Progenitor cell of endocrine pancreas (in vitro differentiated cells): ENCODE measurements at places on chromosomes 12 and 14. TPM values are rescaled to one million over a fixed set of nuclear protein-coding genes. Genes with fewer than 3 reads are reported as not detected.

DNA sequence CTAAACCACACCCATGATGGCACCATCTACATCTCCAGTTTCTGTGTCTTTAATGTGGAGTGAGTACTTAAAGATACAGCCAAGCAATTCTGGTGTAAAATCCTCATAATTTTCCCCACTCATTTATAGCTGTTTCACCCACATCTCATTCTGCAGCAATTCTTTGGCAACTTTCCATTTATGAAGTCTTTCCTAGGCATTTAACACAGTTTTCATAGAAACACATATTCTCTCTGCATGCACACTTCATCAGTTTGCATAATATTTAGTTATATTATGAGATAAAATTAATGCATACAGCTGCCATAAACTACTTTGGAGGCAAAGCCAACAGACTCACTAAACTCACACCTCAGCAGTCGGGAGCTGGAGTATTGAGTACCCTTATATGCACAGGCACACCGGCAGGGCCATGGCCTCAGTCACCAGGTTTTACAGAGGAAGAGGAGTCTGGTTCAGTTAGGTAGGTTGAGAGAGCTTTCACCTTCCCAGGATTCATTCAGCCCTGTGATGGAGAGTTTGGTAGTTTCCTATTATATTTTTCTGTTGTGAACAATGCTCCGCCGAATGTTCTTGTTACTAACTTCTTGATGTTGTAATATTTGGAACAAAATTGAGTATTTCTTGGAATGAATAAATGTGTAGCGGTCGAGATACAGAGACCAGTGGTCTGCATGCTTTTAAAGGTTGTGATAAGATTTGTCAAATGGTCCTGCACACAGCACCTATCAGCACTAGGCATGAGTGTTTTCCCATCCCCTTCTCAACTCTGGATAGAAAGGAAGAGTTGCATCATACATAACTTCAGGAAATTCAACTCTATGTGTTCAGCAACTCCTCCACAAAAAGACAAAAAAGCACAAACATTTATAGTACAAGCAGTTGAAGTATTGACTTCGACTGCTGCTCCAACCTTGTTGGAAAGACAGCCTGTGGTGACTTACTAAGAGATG lies 123.5 kb downstream of the TTC8 start:
- no peaks in the 10 kb centered on the region for H3K4me1 ChIP-seq
- no peak overlapping the region for H3K4me3 ChIP-seq
- peaks cover 6% of the 10 kb centered on the region for H3K27me3 ChIP-seq
- no peak overlapping the region for H3K27ac ChIP-seq

GRCh38 chr12:104495786-104496185 lies 39.0 kb downstream of the CHST11 start:
- H3K27me3 ChIP-seq, result no peaks in the 10 kb centered on the region
- no peak overlapping the region for H3K27ac ChIP-seq
- no peaks in the 10 kb centered on the region for H3K36me3 ChIP-seq
- DNase-seq, result no peak

- peaks cover 5% of the 10 kb centered on the region for H3K4me1 ChIP-seq
- H3K27me3 ChIP-seq, result peaks cover 4% of the 10 kb centered on the region
- H3K27ac ChIP-seq, result no peak overlapping the region
- H3K36me3 ChIP-seq, result no peaks in the 10 kb centered on the region
- no peak overlapping the region for H3K4me3 ChIP-seq
These were observed 205.2 kb upstream of the RTL1 start for GRCh38 chr14:101108579-101109346.

- no peak overlapping the region for H3K27ac ChIP-seq
- no peaks in the 10 kb centered on the region for H3K27me3 ChIP-seq
- peaks cover 6% of the 10 kb centered on the region for H3K4me1 ChIP-seq
- H3K36me3 ChIP-seq, result no peaks in the 10 kb centered on the region
These were observed 141.6 kb downstream of the GPHN start for GRCh38 chr14:66649498-66649897.

The SLC24A4 gene
- not detected in 2 replicates for total RNA-seq

The GRIN2B gene
- 0.07 TPM in 1 of 2 replicates, not detected in the other for total RNA-seq

The LRP1-AS gene
- not detected in 2 replicates for total RNA-seq

GRCh38 chr14:22429546-22430294 lies 159.3 kb downstream of the DAD1 start:
- peaks cover 13% of the 10 kb centered on the region for H3K4me1 ChIP-seq
- H3K27me3 ChIP-seq, result peaks cover 21% of the 10 kb centered on the region
- no peak for DNase-seq

The DYRK4 gene
- total RNA-seq, result 27.6 and 30.8 TPM in 2 replicates

DNA sequence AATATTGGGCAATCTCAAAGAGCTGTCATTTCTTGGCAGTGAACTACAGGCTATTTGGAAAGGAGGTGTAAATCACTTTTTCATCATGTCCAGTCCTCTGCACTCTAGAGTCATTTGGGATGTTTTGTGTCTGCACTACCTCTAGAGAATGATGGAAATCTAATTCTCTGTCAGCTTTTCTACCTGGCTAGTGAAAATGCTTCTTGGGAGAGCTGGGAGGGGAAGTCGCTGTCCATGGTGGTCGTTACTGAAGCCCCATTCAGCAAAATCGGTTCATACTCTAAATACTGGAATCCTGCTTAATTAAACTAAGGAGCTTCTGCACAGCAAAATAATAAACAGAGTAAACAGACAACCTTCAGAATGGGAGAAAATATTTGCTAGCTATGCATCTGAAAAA lies 251.8 kb downstream of the APAF1 start:
- H3K4me3 ChIP-seq, result no peak overlapping the region
- H3K27me3 ChIP-seq, result peaks cover 44% of the 10 kb centered on the region
- H3K4me1 ChIP-seq, result peaks cover 10% of the 10 kb centered on the region
- no peak for DNase-seq

The P2RX7 gene
- not detected in 2 replicates for total RNA-seq

- no peaks in the 10 kb centered on the region for H3K27me3 ChIP-seq
- no peak overlapping the region for H3K27ac ChIP-seq
- H3K4me1 ChIP-seq, result peaks cover 7% of the 10 kb centered on the region
These were observed 11.9 kb upstream of the SLC2A13 start for GRCh38 chr12:40117818-40118217.

The ARMH4 gene
- 31.5 and 36.2 TPM in 2 replicates for total RNA-seq

The KRT73 gene
- not detected in 2 replicates for total RNA-seq

The RTN1 gene
- total RNA-seq, result 23.4 and 27.0 TPM in 2 replicates

DNA sequence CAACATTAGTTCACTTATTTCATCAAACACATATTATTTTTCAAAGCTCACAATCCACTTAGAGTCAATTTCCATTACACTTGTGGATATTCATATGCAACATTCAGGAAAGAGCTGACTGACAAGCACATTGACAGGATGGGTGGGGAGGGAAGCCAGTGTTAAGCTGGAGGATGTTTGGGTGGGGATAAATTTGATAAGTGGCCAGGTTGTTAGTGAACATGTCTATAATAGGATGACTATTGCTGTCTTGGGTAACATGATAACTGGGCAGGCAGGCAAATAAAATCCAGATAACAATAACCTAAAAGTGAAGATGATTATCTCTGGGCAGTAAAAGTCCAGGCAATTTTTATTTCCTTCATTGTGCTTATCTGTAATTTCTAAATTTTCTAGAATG lies 73.8 kb upstream of the OSBPL8 start:
- no peaks in the 10 kb centered on the region for H3K36me3 ChIP-seq
- peaks cover 2% of the 10 kb centered on the region for H3K4me1 ChIP-seq
- DNase-seq, result no peak
- no peak overlapping the region for H3K4me3 ChIP-seq

GRCh38 chr12:120064054-120064940 lies 52.3 kb downstream of the RAB35 start:
- DNase-seq, result no peak
- H3K36me3 ChIP-seq, result no peaks in the 10 kb centered on the region
- H3K27me3 ChIP-seq, result peaks cover 10% of the 10 kb centered on the region

The SRGAP1 gene
- total RNA-seq, result 17.8 and 23.1 TPM in 2 replicates

The SERPINA12 gene
- total RNA-seq, result not detected in 2 replicates

- H3K4me3 ChIP-seq, result no peak overlapping the region
- no peak overlapping the region for H3K27ac ChIP-seq
- no peaks in the 10 kb centered on the region for H3K36me3 ChIP-seq
- H3K4me1 ChIP-seq, result peaks cover 8% of the 10 kb centered on the region
These were observed 19.9 kb downstream of the LRTM2 start for GRCh38 chr12:1839956-1840951.

DNA sequence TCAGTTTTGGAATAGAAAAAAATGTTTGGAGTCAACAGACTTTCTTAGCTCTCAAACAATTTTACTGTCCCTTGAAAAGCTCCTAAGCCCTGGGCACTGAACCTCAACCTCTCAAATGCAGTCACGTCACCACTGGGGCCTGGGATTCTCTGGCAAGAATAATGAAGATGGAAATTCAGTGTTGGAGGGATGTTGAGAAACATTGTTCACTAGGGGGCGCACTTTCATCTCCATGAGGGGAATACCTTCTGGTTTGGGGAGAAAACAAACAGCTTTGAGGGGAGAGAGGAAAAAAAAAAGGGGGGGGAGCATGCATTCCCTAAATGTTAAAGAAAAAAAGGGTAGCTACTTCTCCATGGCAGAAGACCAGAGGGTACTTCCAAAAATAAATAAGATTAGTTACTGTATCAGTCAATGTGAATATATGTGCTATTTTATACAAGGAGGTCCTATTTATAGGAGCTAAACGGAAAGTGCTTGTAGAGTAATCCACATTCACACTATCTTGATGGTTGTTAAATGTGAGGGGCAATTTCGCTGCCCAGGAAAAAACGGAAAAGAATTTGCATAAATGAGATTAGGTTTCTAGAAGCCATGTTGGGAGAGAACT lies 5.8 kb upstream of the TBPL2 start:
- no peaks in the 10 kb centered on the region for H3K36me3 ChIP-seq
- H3K27ac ChIP-seq, result no peak overlapping the region
- H3K4me3 ChIP-seq, result no peak overlapping the region
- peak; percentile 34 for DNase-seq
- H3K27me3 ChIP-seq, result no peaks in the 10 kb centered on the region
- peaks cover 5% of the 10 kb centered on the region for H3K4me1 ChIP-seq

DNA sequence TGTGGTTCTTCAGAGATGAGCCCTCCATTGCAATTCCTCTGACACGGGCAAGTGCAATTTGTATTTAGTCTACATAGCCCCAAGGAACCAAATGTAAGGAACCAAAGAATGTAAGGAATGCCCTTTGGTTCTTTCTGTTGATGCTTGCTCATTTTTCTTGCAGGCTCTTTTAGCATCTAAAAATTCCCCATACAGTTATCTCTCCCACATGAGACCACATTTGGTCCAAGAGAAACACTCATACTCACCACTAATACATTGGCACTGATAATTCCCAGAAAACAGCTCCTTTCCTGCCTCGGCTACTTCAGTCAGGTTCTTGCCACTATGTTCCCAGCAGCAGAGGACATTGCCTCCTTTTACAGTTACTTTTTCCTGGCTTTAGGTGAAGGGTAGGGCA lies 332.6 kb downstream of the AEBP2 start:
- no peaks in the 10 kb centered on the region for H3K27me3 ChIP-seq
- no peak overlapping the region for H3K27ac ChIP-seq
- peaks cover 4% of the 10 kb centered on the region for H3K4me1 ChIP-seq
- no peak overlapping the region for H3K4me3 ChIP-seq
- peaks cover 10% of the 10 kb centered on the region for H3K36me3 ChIP-seq

DNA sequence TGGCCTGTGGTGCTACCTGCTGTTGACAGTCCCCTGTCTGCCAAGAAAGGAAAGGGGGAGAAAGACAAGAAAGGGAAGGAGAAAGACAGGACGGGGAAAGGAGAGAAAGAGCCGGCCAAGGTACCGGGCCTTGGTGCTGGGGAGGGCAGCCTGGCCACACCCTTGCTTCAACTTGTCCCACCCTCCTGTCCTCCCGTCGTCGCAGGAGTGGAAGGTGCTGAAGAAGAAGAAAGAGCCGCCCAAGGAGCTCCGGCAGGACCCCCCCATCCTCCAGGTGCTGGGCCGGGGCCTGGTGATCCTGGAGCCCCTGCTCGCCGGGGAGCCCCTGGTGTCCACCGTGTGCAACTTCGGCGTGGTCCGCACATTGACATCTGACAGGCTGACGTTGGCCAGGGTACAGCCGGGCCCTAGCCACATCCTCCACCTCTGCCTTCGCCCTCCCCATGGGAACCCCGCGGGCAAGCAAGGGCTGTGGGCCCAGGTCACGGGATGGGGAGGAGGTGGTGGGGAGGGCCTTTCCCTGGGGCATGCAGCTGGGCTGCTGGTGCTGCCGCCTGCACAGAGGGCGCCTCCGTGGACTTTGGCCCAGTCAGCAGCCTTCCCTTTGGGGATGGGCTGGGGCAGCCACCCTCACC lies 2.9 kb upstream of the B3GNT4 start:
- H3K27me3 ChIP-seq, result peaks cover 55% of the 10 kb centered on the region
- H3K27ac ChIP-seq, result no peak overlapping the region
- H3K4me1 ChIP-seq, result no peaks in the 10 kb centered on the region

DNA sequence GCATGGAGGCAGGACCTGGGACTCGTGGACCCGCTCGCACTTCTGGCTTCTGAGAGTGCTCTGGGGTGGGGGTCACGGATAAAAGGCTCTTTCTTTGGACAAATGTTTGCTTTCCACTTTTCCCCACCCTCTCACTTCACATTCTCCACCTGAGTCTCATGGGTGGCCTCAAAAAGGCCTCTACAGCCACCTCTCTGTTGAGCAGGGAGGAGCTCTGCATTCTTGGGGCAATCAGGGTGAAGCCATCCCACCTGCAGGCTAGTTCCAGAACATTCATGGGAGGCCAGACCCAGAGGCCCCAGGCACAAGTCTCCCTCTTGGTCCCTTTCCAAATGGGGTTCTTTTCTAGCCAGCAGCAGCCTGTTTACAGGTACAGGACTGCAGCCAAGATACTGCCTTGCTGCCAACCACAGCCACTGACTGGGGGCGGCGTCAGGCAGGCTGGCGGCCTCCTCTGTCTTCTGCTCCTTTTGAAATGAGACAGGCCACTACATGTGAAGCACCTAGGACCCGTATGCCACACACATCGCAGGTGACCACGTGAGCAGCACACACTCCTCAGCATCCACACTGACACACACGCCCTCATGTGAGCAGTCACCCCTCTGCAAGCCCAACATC lies 18.2 kb upstream of the CEBPE start:
- H3K4me3 ChIP-seq, result no peak overlapping the region
- H3K4me1 ChIP-seq, result peaks cover 7% of the 10 kb centered on the region
- H3K36me3 ChIP-seq, result no peaks in the 10 kb centered on the region
- no peak for DNase-seq
- H3K27me3 ChIP-seq, result no peaks in the 10 kb centered on the region

DNA sequence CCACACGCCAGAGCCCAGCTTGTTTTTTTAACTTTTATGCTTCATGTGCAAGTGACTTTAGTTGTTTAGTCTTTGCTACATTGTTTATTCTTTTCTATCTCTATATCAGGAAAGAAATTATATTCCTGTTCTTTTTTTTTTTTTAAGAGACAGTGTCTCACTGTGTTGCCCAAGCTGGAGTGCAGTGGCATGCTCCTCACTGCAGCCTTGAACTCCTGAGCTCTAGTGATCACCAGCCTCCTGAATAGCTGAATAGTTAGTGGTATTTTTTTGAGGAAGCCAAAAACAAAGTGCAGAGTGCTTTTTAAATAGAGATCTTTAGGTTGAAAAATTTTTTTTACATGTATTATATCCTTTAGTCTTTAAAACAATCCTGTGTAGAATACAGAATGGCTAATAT lies 58.2 kb downstream of the ETNK1 start:
- peaks cover 6% of the 10 kb centered on the region for H3K4me1 ChIP-seq
- H3K27me3 ChIP-seq, result no peaks in the 10 kb centered on the region
- H3K4me3 ChIP-seq, result no peak overlapping the region

The SLC5A8 gene
- 0.12 TPM in 1 of 2 replicates, not detected in the other for total RNA-seq

- DNase-seq, result no peak
- H3K27ac ChIP-seq, result no peak overlapping the region
- no peaks in the 10 kb centered on the region for H3K27me3 ChIP-seq
- H3K4me1 ChIP-seq, result no peaks in the 10 kb centered on the region
- no peak overlapping the region for H3K4me3 ChIP-seq
- H3K36me3 ChIP-seq, result no peaks in the 10 kb centered on the region
These were observed 10.1 kb downstream of the ISM2 start for GRCh38 chr14:77488558-77488957.

The CNOT2 gene
- total RNA-seq, result 127 and 128 TPM in 2 replicates

- H3K36me3 ChIP-seq, result no peaks in the 10 kb centered on the region
- DNase-seq, result no peak
- H3K4me1 ChIP-seq, result no peaks in the 10 kb centered on the region
- H3K4me3 ChIP-seq, result no peak overlapping the region
These were observed 403.7 kb downstream of the BTG1 start for GRCh38 chr12:91741932-91742331.
